ENCODE measurements at places on chromosomes 3 and 15. TPM values are rescaled to one million over a fixed set of nuclear protein-coding genes. Genes with fewer than 3 reads are reported as not detected.

Gene RBPMS2
- total RNA-seq: 8.9 TPM

Gene TIPARP
- 29.8 TPM for total RNA-seq

Gene REC114
- total RNA-seq: not detected

Gene CACNA1D
- 1.2 TPM for total RNA-seq

Gene SPINK8
- not detected for total RNA-seq

Gene KBTBD8
- total RNA-seq: 0.45 TPM

Gene DZIP1L
- 5.4 TPM for total RNA-seq

Gene HDC
- 0.16 TPM for total RNA-seq

Gene MITF
- total RNA-seq: 7.2 TPM

Gene ZNF621
- total RNA-seq: 6.4 TPM

Gene CCDC80
- 64.6 TPM for total RNA-seq

Gene GABRR3
- not detected for total RNA-seq

Gene DPPA4
- total RNA-seq: not detected

Gene SLCO2A1
- 0.07 TPM for total RNA-seq

Gene LMAN1L
- not detected for total RNA-seq

Gene ANKRD63
- total RNA-seq: 0.19 TPM

Gene ARPIN
- 12.4 TPM for total RNA-seq

Gene SNRK
- 3.8 TPM for total RNA-seq

Gene PDIA3
- total RNA-seq: 284 TPM

Gene ECE2
- total RNA-seq: not detected

Gene SERPINI2
- not detected for total RNA-seq

Gene EPM2AIP1
- total RNA-seq: 5.1 TPM

Gene LEKR1
- 0.51 TPM for total RNA-seq

Gene PDZRN3
- total RNA-seq: not detected

Gene SLC28A2
- total RNA-seq: not detected

Gene ZIC4
- total RNA-seq: not detected

Gene GRK7
- not detected for total RNA-seq

Gene SLC24A5
- total RNA-seq: not detected

Gene TMEM212
- total RNA-seq: not detected

Gene LYZL4
- not detected for total RNA-seq

Gene BTLA
- total RNA-seq: not detected

Gene AMT
- not detected for total RNA-seq

Gene EIF4E3
- total RNA-seq: 3.0 TPM

Gene APBA2
- total RNA-seq: 21.8 TPM

Gene ADCY5
- total RNA-seq: 0.38 TPM

Gene CCR1
- not detected for total RNA-seq

Gene PCOLCE2
- total RNA-seq: 38.2 TPM

Gene CX3CR1
- 0.02 TPM for total RNA-seq

Gene NCK1
- 27.8 TPM for total RNA-seq

Gene P2RY14
- total RNA-seq: not detected

Gene PLIN1
- not detected for total RNA-seq

Gene SHF
- total RNA-seq: 0.76 TPM

Gene SMC4
- total RNA-seq: 113 TPM

Gene SYNM
- total RNA-seq: 41.0 TPM

Gene DNAH12
- 0.19 TPM for total RNA-seq

Gene RLBP1
- not detected for total RNA-seq

Gene NMNAT3
- total RNA-seq: 1.4 TPM

Gene GADL1
- total RNA-seq: not detected

Gene THRB
- 0.99 TPM for total RNA-seq

Gene GP5
- total RNA-seq: not detected

Gene NAALADL2
- not detected for total RNA-seq

Data from A549 treated with CpdA at 1 μM for 4 hours (cell line).